ENCODE measurements at places on chromosomes 7 and 10.

GRCh38 chr7:90271753-90272152, 26.8 kb downstream of the CFAP69 start:
- no peak for DNase-seq

DNA sequence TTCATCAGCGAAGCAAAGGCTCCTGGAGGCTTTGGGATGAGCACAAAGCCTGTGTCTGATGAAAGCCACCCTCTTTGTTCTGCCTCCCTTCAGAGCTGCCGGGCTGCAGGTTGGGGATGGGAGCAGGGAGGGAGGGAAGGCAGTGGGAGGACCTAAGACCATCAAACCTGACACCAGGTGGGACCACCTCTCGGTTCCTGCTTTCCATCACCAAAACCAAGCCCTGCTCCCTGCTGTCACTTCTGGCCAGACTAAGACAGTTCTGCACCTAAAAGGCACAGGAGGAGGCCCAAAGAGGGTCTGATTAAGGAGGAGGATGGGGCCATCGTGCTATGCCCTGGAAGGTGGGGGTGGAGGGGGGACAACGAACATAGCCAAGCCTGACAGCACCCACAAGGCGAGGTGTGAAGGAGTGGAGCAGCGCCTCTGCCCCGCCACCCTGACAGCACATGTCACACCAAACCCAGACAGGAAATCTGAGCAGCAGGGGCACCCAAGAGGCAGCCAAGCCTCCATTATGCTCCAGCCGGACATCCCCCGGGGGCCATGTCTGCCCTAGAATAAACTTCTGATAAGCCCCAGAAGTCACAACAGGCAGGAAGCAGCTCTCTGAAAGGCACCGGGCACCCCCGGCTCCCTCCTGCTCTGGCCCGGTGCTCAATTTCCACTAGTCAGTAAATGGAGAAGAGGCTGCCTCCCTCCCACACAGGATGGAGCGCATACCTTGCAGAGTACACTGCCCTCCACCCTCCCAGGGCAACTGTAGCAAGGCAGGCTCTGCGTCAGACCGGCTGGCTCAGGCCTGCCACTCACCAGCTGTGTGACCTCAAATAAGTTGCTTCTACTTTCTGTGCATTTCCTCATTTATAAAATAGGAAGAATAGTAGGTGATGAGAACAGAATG, 48.9 kb downstream of the DLG5 start:
- peak; percentile 28 for DNase-seq

- DNase-seq: no peak
Observed at GRCh38 chr7:88759230-88760135, at the start of gene ZNF804B. Gene ZNF804B, plus strand, starts transcription at chr7:88759700. Its CDS starts 277 bp downstream, at chr7:88759977.

GRCh38 chr10:61313460-61313859, 139.7 kb downstream of the TMEM26 start:
- DNase-seq: no peak

DNA sequence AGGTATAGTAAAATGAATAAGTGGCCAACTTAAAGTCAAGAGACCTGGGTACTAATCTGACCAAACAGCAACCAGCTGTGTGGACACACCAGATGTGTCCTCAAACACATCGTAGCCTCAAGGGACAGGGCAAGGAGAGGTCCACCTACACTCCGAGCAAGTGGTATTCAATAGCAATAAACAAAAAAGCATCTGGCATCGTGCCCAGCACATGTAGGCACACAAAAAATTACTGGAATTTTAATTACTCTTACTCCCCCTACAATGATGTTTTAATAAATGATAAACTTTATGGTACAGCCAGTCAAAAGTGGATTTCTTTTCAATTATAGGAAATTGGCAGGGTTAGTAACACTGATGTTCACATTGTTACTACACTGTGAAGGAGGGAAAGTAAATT, 3.5 kb upstream of the RGS10 start:
- DNase-seq: no peak

DNA sequence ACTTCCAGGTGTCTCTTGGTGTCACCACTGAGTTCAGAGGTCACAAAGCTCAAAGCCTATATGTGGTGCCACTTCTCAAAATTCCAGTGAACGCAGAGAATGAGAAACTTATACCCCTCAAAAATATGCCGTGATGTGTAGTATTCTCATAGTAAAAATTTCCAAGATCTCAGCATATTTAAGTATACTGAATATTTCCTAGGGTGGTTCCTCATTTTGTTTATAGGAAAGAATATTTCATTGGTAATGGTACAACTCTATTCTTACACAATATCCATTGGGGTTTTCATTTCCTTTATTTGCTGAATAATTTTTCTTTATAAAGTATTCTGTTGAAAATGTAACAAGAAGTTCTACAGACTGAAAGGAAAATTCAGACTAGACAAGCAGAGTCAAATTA, 58.9 kb upstream of the ADO start:
- no peak for DNase-seq

GRCh38 chr7:27154901-27155815, 1.3 kb downstream of the HOXA7 start:
- no peak for DNase-seq

DNA sequence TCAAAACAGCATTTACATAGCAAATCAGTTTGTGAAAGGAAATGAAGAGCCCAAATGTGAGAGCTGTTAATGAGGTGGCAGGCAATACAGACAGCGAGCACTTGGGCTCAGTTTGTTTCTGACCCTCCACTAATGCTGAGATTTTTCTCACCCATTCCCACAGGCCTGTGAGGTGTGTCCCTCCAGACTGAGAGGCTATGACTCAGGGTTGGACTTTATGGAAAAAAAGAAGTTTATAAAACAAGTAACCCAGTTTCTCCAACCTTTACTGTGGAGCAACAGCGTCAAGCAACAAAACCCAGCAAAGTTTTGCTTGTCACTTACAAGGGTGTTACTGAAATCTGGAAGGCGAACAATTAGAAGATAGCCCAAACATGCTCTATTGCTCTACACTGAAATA, 4.9 kb upstream of the FEZF1 start:
- no peak for DNase-seq

DNA sequence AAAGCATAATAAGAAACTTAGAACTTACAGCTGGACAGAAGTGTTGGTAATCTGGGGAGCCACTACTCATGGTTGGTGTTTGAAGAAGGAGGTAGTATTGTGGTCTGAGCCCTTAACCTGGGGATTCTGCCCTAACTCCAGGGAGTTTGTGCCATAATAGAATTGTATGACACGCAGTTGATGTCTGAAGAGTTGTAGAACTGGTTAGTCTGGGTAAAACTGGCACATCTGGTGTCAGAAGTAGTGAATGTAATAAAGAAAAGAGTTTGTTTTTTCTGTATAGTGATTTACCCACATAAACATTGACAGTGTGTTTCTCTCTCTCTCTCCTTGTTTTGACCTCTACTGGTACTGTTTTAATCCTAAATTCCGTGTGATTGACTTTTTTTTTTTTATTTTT, 448.1 kb upstream of the SEMA3D start:
- DNase-seq: no peak

GRCh38 chr7:130369110-130369711, 11.1 kb upstream of the CPA1 start:
- DNase-seq: no peak

- no peak for DNase-seq
Observed at GRCh38 chr7:86939197-86939814, 120.1 kb downstream of the ELAPOR2 start.

DNA sequence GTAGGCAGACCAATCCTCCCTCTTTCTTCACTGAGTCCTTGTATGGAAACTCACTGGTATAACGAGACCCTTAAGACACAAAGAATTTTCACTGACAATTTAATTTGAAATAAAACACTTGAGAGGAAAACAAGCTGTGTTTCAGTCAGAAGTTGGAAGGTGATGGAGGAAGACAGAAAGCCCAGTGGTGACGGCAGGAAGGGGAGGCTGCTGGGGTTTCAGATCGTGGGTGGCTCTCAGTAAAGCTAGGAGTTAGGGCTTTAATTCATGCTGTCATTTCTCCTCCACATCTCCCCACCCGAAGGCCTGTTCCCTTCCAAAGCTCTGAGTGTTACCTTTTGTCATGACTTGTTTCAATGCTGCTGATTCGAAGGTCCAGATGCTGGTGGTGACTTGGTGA, 605.2 kb upstream of the DPP6 start:
- DNase-seq: no peak

DNA sequence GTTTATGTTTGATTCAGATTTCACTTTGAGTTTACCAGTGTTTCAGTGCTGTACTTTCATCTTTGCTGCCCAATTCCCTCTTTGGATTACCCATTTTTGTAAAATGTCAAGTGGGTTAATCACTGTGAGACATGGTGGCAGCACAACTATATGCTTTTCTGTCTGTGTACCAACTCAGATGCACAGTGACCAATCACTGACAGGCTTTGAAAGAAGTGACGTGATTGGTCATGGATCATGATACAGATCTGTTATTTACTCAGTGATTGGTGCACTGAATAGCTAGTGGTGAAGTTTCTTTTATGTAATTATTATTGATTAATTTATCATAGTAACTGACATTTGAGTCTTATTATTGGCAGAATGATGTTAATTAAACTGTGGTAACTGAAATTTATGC, 126.9 kb downstream of the SDK1 start:
- no peak for DNase-seq

- DNase-seq: no peak
Observed at GRCh38 chr10:10626734-10627133, 390.9 kb upstream of the CELF2 start.

DNA sequence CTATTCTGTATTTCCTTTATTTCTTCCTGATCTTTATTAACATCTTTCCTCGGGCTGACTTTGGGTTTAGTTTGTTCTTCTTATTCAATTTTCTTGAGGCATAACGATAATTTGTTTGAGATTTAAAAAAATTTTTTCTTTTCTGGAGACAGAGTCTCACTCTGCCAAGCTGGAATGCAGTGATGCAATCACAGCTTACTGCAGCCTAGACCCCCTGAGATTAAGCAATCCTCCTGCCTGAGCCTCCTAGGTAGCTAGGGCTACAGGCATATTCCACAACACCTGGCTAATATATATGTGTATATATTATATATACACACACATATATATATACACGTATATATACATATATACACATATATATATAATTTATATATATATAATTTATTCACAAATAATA, 540.2 kb downstream of the NXPH1 start:
- no peak for DNase-seq

DNA sequence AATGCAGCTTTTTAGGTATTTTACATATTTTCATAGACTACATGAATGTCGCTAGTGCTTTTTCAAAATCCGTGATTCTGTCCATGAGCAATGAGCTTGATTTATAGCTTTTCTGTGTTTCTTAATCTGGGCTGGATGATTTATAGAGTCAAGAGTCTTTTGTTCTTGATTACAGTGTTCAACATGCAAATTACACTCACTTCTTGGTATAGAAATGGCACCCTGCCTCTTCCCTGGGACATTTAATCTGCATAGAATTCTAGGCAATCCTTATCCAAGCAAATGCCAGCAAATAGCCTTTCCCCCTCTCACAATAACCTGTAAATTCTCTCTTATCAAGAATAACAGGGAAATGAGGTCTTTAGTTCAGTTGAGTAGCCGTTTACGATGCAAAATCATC, 246.2 kb upstream of the SEMA3C start:
- DNase-seq: no peak

- no peak for DNase-seq
Observed at GRCh38 chr10:71260622-71261325, 48.4 kb downstream of the UNC5B start.

- DNase-seq: no peak
Observed at GRCh38 chr7:24026351-24026750, 257.6 kb upstream of the NPY start.

GRCh38 chr10:13865758-13866491, 279.2 kb downstream of the PRPF18 start:
- DNase-seq: no peak

GRCh38 chr7:73995821-73996511, 32.0 kb upstream of the ELN start:
- no peak for DNase-seq

DNA sequence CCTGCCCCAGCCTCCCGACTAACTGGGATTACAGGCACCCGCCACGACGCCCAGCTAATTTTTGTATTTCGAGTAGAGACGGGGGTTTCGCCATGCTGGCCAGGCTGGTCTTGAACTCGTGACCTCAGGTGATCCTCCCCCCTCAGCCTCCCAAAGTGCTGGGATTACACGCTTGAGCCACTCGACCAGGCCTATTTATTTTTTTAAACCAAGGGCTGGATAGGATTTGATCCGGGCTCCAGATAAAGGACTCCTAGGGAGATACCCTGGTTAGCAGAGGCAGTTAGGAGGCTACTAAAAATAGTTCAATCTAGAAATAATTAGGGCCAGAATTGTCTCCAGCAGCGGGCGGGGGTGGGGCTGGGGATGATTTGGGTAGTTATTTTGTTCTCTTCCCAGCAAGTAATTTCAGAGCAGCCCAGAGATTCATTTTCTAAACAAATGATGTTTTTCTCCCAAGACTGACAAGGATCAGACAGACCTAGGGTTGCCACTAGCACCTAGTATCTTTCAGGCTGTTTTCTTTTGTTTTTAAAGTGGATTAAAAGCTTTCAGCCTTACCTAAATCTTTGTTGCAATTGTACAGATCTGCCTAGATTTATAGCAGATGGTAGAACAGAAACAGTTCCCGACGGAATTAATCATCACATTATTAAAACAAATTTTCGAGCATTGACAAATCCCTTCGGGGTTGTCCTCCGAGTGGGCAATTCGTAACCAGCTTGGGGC, 859 bp upstream of the SMC3 start:
- no peak for DNase-seq

- no peak for DNase-seq
Observed at GRCh38 chr7:22001345-22002004, 55.8 kb upstream of the CDCA7L start.

- DNase-seq: no peak
Observed at GRCh38 chr7:4957847-4958476, 1.0 kb downstream of the MMD2 start.

DNA sequence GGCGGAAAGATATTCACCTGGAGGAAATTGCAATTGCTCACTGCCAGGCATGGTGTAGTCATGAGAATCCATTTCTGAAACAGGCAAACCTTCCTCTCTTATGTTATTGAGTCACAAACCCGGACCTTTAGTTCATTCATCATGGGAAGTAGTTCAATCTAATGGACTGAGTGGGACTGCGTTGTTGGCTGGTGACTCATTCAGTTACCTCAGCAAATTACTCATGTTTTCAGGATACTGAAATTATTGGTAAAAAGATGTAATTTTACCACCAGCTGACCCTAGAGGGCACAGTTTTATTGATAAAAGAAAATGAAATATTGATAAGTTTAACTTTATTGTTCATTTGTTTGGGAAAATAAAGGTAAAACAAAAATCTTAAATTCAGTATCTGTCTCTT, 1194.4 kb upstream of the SORCS1 start:
- DNase-seq: no peak

- DNase-seq: no peak
Observed at GRCh38 chr7:93015779-93016481, 101.8 kb downstream of the SAMD9 start.

DNA sequence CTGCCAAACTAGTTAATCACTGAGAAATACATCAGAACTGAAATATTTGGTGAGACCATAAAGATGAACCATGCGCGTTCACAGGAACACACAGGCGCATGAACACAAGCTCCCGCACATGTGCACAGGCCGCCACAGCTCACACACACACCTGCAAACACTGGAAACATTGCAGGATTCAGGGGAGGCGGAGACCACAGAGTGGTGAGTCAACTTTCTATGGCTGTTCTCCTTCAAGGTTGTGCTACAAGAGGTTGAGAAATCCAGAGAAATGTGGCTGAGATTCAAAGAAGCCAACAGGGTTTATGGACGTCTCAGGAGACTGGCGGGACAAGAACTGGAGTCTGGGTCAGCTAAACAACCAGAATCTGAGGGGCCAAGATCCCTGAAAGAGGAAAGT, 17.8 kb downstream of the ESYT2 start:
- no peak for DNase-seq

Data from stimulated activated CD8-positive, alpha-beta memory T cell treated with anti-CD3 and anti-CD28 coated beads, Interleukin-4, amount 100 ng/mL, for 1 hour (primary cell).